M059J (cell line): ENCODE measurements at places on chromosomes 2 and 18. TPM values are rescaled to one million over a fixed set of nuclear protein-coding genes. Genes with fewer than 3 reads are reported as not detected.
A peak's percentile ranks its signal among the peaks of the same experiment; 100 is the strongest.

The FKBP1B gene
- 6.6 and 9.7 TPM in 2 replicates for total RNA-seq

The SH3RF3 gene
- total RNA-seq: 1.9 and 2.5 TPM in 2 replicates

The DSG1 gene
- total RNA-seq: not detected in 2 replicates

The NOSTRIN gene
- total RNA-seq: 0.22 TPM in 1 of 2 replicates, not detected in the other

The NMUR1 gene
- total RNA-seq: not detected in 2 replicates

The ABCG5 gene
- not detected in 2 replicates for total RNA-seq

The ZNF532 gene
- total RNA-seq: 52.2 and 60.9 TPM in 2 replicates

The C2orf72 gene
- total RNA-seq: 1.1 and 1.6 TPM in 2 replicates

The CDH19 gene
- not detected in 2 replicates for total RNA-seq

- peak; percentile 24 for DNase-seq
Observed at GRCh38 chr18:49878567-49879270, 65.4 kb upstream of the ACAA2 start.

DNA sequence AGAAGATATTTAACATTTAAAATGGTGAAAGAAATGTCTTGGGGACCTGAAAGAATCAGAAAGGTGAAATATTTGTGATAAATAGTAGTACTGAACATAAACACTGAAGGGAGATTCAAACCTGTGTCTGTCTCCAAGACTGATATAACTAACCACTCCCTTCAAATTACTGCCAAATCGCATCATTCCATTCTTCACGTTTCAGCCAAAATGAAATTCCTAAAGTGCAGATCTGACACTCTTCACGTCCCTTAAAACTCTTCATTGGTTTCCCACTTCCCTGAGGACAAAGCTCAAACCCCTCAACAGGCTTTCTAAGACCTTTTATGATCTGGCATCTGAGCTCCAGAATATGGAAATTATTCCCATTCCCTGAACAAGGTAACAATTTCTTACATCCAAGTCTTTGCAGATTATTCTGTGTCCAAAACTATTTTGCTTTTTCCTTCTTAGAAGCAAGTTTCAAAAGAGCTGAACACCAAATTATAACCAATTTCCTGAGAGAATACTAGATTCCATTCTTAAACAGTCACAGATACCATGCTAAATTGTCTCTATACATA is 18.9 kb downstream of the SLC8A1 start:
- no peak for DNase-seq

DNA sequence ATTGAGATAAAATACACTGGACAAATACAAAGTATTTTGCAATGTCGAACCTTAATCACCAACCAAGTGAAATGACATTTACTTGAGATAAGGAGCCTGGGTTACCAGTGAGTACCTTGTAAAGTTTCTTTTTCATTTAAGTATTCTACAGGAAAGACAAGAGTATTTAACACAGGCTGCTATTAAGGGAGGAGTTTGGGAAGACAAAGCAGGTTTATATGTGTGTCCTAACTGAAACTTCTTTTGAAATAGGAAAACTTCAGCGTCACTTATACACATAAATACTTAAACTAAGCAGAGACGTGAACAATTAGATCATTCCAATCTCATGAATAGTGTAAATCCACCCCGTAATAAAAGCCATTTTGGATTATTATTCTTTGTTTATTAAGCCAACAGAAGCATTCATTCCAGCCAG is 126.7 kb upstream of the CYP26B1 start:
- DNase-seq: no peak

GRCh38 chr2:201233812-201234662 is 26.3 kb upstream of the CASP8 start:
- no peak for DNase-seq

DNA sequence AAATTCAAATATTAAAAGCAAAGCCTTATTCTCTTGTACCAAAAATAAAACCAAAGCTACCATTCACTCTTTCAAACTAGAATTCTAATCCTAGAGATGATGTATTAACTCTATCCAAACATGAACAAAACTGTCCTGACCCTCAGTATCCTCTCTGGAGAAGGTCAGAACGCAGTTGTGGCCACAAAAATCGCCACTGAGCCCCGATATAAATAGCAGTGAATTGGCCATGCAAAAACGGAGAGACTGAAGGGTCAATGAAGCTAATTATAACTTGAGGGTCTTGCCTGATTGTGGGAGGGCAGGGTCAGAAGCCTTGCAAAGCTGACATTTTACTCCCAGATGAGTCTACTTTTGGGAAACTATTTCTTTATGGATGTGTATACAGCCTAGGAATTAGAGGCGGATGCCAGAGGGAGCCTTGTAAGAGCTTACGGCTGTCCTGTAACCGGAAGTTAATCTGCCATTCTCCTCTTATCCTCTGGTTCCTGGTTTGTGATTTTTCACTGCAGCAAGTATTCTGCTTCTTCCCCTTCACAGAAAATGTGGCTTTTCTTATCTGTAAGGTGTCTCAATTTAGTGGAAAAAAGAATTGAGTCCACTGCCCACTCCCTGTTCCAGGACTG is 28.1 kb downstream of the CAVIN2 start:
- DNase-seq: no peak

GRCh38 chr18:49096021-49096420 is 145.3 kb upstream of the SMAD7 start:
- peak; percentile 20 for DNase-seq

DNA sequence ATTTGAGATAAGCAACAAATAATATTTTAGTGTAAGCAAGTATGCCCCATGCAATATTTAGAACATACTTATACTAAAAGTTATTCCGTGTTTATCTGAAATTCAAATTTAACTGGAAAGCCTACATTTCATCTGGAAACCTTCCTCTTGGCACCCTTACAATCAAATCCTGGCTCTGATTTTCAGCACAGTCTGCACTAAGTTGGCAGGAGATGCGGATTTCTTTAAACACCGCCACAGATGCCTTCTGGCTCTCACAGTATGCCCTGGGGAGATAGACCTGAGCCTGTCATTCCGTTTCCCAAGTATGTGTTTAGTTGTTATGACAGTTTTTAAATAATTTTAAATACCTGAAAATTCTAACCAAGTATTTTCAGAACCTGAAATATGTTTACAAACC is 7.3 kb upstream of the MLPH start:
- DNase-seq: no peak

DNA sequence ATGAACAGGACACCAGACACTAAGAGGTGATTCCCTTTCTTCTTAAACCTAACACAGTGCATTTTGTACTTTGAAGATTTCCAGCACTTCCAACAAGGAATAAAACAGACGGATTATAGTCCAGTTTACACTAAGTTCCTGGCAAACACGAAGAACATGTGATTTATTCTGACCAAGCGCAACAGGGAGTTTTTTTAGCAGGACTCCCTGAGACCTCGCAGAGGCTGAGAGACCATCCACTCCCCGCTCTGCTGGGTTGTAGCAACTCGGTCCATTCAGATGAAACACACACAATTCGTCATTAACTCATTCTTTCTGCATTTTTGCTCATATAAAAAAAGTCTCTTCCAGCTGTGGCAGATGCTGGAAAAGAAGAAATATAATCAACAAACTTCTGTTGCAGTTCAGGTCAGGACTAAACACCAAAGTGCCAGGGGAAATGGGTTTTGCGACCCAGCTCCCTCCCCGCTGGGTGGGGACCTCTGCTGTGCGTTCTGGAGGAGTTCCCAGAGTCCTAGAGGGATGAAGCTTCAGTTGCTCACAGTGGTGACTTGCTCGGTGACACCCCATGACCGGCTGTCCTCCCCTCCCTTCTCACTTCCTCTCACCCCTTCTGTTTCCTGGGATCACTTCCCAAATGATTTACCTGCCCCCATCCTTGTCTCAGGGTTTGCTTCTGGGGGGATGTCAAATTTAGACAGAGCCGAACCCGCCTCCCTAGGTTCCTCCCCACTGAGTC is 52.5 kb downstream of the KCNF1 start:
- no peak for DNase-seq

- no peak for DNase-seq
Observed at GRCh38 chr2:121686218-121686617, 37.0 kb upstream of the CLASP1 start.

- DNase-seq: no peak
Observed at GRCh38 chr2:134609924-134610513, 108.8 kb downstream of the TMEM163 start.

GRCh38 chr2:232447091-232447620 is 8.8 kb upstream of the ALPI start:
- no peak for DNase-seq

DNA sequence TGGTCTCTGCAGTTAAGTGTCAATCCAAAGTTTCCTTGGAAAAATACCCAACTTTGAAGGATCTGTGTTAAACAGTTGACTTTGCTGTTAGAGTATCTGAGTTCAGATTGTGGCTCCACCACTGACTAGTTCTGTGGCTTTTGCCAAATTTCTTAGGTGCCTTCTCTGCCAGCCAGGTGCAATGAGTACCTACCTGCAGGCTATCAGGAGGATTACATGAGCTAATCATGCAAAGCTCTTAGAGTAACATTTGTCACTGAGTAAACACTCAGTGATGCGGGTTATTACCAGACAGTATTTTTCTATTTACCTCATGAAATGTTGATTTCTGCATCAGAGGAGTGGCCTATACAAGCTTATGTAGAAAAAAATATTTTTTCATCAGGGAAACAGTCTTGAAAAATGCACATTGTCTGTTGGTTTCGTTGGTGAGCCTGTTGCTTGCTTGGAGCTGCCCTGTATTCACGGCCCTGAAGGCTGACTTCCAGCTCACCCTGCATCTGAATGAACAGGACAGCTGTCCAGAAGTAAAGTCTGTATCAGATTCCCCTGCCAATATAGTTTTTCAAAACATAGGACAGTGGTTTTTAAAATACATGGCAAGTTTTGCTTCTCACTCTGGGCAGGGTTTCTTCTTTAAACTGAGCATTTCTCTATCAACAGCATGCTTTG is 235.1 kb downstream of the CDCA7 start:
- DNase-seq: peak; percentile 28

DNA sequence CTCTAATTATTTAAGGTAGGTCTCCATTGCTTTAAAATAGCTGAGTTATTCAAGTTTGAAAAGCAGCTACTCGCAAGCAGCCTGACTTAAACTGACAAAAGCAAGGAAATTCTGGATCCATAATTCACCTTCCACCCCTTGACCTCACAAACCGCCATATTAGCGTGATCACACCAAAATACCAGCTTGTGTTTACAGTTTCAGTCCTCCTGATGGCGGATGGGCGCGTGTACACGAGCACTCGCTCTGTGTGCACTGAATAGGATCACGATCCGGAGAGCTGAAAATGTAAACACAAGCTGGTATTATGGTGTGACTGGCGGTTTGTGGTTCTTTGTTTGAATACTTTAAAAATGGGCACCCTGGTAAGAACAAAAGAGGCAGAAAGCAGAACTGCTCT is 42.4 kb upstream of the PSMD14 start:
- no peak for DNase-seq

GRCh38 chr2:105321875-105322646 is 7.5 kb downstream of the TGFBRAP1 start:
- peak; percentile 57 for DNase-seq

DNA sequence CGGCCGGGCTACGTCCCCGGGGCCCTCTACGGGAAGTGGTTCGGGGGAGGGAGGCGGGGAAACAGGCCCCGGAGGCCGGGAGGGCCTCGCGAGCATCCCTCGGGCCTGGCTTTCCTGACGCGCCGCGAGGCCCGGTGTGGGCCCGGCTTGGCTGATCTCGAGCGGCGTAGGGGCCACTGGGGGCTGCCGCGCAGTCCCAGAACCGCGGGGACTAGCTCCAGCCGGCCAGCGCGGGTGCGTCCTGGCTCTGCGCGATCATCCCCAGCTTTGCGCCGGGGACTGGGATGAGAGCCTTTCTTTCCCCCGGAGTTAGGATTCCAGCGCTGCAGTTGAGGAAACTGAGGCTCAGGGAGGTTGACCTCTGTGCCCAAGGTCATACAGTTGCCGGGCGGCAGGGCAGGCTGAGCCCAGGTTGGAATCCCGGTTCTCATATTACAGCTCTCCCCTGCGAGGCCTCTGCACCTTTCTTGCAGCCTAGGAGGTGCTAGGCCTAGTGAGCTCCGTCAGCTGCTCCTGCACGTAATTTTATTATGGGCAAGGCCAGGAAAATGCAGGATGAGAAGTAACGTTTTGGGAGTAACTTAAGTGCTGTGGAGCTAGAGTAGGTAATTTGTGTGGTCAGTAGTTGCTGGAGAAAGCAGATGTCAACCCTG is 501 bp downstream of the LPIN1 start:
- peak; percentile 51 for DNase-seq

DNA sequence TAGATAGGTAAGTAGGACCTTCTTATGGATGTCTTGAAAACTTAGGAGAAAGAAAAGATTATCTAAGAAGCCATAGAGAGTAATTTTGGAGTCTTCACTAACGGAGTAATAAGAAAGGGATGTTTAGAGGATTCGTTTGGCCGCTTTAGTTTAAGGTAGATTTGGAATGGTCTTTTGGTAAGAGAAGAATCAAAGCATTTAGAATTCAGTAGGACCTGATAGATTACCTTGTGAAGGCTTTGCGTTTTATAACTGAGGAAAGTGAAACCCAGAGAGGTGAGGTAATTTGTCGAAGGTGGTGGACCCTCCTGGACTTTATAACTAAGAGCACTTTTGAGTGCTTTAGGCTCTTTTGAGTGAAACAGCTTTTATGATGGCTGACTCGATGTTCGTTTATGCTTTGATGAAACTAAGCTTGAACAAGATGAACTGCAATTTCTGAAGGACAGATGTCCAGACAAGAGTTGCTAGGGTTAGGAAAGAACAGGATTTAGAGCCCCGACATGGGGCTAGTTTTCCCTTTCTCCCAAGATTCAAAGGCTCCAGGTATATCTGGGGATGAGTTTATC is 1.3 kb downstream of the MYL12B start:
- DNase-seq: no peak

DNA sequence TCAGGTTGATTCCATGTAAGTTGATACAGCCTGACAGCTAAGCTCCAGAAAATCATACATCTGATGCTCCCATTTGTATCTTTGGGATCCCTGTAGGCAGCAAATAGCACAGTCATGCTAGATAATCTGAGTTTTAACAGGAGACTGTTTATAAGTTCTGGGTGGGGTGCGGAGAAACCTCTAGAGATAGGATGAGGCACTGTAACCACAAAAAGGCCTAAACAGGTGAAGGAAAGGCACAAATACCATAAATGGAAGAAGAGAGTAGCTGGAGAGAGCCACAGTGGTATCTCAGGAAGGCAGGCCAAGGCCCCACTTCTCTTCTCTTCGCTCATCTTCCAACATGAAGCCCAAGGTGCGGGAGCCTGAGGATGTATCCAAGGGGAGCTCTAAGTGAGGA is 18.1 kb upstream of the B4GALT6 start:
- no peak for DNase-seq

DNA sequence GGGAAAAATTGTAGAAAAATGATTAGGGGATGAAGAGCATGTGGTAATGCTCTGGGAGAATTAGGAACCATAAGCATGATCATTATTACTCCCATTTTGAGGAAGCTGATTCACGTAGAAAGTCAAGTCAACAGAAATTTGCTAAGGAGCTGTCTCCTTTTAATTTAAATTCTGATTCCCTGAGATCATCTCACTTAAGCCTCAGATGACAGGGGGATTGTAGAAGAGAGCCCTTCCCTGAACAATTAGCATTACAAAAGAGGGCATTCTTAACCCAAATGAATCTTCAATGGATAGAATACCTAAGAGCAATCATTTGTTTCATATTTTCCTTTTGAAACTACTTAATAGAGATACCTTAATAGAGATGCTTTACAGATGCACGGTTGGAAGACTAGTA is 267.9 kb downstream of the NYAP2 start:
- DNase-seq: no peak

GRCh38 chr2:55877087-55877436 is 46.5 kb downstream of the EFEMP1 start:
- DNase-seq: no peak
